ENCODE measurements at places on chromosomes 3 and 15. TPM values are rescaled to one million over a fixed set of nuclear protein-coding genes. Genes with fewer than 3 reads are reported as not detected.
A peak's percentile ranks its signal among the peaks of the same experiment; 100 is the strongest.

DNA sequence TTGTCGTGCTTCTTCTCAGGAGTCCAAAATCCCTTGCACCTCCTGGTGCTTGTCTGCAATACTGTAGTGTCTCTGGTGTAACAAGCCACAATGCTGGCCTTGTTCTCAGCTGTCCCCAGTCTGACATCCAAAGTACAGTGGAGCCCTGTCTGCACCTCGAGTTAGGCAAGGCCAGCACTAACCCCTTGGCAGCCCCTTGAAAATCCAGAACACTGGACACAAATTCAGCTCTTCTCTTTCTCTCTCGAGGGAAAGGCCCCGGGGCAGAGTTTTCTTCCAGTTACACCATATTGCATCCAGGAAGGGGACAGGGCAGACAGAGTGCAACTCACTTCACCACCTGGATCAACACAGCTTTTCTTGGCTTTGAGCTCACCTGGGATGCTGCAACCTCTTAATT lies 91.3 kb upstream of the ATP10A start:
- no peak for DNase-seq

DNA sequence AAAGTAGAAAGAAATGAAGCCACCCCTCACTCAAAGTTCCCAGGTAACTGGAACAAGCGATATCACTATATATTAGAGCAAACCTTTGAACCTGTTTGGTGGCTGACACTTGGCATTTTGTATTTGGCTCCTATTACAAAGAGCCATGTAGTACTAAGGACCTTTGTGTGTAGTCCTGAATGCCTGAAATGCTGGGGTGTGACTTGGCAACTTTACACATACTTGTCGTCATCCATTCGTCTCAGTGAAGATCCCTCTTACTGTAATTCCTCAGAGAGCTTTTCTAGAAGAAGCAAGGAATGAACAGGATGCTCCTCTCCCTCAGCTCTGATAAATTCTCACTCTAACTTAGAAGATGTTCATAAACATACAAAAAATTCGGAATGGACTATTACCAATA lies 216.1 kb upstream of the CDIN1 start:
- DNase-seq, result no peak

The CHRM5 gene
- not detected for total RNA-seq

The RAD51 gene
- 4.3 TPM for total RNA-seq

- no peak for DNase-seq
These were observed 57.7 kb downstream of the LIPC start for GRCh38 chr15:58489289-58490085.

- DNase-seq, result no peak
These were observed 942 bp downstream of the ELP6 start for GRCh38 chr3:47512416-47513124.

DNA sequence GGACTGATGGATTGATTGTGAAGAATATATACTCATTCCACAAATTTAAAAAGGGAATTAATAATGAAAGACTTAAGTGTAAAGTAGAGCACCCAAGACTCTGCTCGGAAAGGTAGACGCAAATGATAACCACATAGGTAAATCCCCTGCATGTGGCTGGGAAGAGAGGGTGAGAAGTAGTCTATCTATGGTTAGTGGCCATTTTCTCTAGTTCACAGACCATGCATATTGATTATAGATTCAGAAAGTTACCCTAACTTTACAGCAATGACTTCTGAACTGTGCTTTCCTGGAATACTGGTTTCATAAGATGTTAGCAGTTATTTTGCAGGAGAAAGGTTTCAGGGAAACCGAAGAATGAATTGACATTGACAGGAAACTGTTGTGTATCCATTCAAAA lies 51.7 kb downstream of the CASR start:
- DNase-seq, result no peak

The TRPM1 gene
- not detected for total RNA-seq

GRCh38 chr15:70195587-70196305 lies 98.0 kb upstream of the TLE3 start:
- peak; percentile 51 for DNase-seq

DNA sequence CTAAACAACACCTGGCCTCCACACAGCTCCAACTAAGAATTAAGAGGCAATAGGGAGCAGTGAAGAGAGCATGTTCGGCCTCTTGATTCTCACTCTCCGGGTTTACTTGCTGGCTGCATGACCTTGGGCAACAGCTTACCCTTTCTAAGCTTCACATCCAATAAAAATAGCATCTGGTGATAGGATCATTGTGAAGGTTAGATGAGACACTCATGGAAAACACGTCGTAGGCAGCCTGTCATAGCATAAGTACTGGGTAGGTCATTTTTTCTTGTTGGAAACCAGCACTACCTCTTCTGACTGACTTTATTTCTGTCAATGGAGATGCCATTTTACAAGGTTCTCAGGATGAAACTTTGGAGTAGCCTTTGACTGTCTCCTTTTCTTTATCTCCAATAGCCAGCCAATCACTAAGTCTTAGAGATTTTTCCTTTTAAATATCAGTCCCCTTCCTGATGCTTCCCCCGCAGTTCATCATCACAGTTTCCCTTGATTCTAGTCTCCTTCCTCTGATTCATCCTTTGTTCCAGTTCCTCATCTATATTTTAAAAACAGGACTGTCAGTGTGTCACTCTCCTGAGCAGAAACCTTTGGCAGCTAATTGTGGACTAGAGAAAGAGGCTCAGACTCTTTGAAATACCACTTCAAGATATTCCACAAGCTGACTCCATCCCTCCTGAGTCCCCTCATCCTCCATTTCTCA lies 271.5 kb downstream of the SLC9A9 start:
- no peak for DNase-seq

The GOLGA8Q gene
- total RNA-seq, result 1.2 TPM

The PLSCR2 gene
- not detected for total RNA-seq

- peak; percentile 9 for DNase-seq
These were observed 282.0 kb upstream of the VEPH1 start for GRCh38 chr3:157785102-157785826.

The P2RY1 gene
- total RNA-seq, result 2.2 TPM
